Right cardiac atrium (tissue), 5 donors: ENCODE measurements at places on chromosomes 16 and 17. TPM values are rescaled to one million over a fixed set of nuclear protein-coding genes. Genes with fewer than 3 reads are reported as not detected.

DNA sequence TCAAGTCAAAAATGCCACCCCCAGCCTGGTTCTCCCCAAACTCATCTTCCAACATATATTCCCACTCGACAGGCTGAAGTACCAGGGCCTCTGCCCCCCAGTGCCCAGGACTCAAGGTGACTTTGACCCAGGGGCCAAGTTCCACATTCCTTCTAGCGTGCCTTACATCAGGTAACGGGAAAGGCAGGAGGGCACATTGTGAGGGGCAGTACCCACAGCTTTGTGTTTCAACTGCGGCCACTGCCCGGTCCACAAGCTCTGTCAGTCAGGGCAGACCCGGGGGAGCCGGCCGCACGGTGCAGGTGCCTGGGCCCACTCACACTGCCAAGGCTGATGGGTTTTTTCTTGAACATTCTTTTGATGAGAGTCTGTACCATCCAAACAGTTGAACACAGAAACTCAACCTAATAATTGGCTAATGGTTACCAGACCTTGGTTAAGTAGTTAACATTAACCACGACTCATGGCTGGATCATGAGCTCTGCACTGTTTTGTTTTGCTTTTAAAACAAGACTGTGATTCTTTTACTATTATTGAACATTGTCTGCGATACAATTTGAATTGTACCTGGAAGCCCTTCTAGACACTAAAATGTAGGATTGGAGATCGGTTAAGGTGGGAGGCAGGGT is 17.6 kb downstream of the ACE start:
- DNase-seq, result peak; percentile 14

The DNAI2 gene
- not detected for total RNA-seq

DNA sequence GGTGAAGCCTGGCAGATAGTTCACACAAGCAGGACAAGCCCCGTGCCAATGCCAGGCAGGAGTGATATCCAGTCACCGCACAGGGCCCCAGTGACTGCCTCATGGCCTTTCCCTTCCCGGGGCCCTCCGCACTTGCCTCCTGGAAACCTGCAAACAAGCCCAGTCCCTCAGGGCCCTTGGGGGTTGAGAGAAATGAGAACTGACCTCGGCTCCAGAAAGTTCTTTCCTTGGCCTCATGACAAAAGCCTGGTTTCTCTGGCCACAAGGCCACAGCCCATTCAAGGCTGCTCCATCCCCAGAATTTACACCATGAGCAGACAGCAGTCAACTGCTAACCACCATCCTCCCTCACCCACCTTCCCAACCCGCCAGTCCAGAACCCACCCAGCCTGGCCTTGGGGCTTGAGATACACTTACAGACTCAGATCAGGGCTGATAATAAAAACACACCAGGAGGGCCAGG is 77.6 kb downstream of the CCDC182 start:
- no peak for DNase-seq

- no peak for DNase-seq
Observed at GRCh38 chr16:31229501-31229900, 12.6 kb upstream of the PYDC1 start.

- no peak for DNase-seq
Observed at GRCh38 chr16:12262454-12263180, 286.1 kb downstream of the SNX29 start.

The ATP5PD gene
- 831 TPM for total RNA-seq

The CDRT4 gene
- 1.4 TPM for total RNA-seq

The LPO gene
- total RNA-seq, result not detected
